Esophagus squamous epithelium (tissue), 5 donors: ENCODE measurements at places on chromosomes 7 and 10.

DNA sequence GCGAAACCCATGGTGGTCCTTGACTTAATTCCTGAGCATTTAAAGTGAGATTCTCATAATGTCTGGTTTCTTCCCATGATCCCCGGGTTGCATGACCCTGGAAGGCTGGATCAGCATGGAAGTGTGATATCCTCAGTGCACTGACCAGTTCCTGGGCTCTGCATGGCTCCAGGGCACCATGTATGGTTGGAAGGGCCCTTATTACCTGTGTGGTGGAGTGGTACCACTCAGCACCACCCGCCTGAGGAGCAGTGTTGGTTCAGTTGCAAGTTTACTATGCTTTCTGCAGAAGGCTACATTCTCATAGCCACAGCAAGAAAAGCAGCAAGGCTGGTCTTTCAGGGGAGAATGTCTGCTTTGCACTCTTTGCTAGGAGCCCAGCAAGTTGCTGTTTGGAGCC is 325.7 kb upstream of the MKI67 start:
- no peaks in the 10 kb centered on the region for H3K36me3 ChIP-seq
- no peak overlapping the region for H3K4me3 ChIP-seq
- H3K27me3 ChIP-seq = no peaks in the 10 kb centered on the region
- H3K27ac ChIP-seq = no peak overlapping the region
- DNase-seq = no peak

DNA sequence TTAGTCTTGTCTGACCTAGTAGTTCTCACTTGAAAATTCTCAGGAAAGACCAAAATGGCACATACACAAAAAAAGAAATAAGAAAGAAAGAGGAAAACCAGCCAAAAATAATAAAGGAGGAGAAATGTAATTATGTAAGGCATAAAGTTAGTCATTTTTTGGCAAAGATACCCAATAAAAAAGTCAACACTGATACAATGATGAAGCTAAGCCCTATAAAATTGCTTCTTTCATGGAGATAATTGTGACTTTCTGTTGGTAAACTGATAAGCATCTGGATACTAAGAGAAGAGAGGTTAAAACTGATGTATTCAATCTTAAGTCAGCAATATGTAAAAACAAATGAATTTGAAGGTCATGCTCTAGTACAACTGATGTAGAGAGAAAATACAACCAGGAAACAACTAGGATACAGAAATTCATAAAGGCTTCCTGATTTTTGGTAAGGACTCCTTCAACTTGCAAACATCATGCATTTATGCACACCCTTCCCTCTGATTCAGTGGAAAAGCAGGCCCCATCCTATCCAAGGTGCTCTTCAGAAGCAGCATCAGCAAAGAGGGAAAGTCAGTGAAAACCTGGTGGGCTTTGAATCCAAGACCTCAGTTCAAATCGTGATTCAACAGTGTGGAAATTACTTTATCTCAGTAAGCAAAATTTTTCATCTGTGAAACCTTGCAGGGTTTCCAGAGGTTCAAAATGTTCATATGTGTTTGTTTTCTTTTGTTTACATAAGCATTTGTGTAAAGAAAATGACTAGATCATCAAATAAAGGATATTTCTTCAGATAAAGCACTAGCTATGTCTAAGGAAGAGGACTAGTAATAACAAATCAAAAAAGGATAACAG is 32.6 kb downstream of the IMMP2L start:
- H3K4me1 ChIP-seq = peaks cover 12% of the 10 kb centered on the region
- no peak overlapping the region for H3K27ac ChIP-seq
- no peaks in the 10 kb centered on the region for H3K36me3 ChIP-seq

- H3K27ac ChIP-seq = no peak overlapping the region
- peaks cover 27% of the 10 kb centered on the region for H3K4me1 ChIP-seq
- DNase-seq = no peak
- no peaks in the 10 kb centered on the region for H3K27me3 ChIP-seq
- no peaks in the 10 kb centered on the region for H3K36me3 ChIP-seq
These were observed 9.1 kb downstream of the RPA3 start for GRCh38 chr7:7709291-7709690.

GRCh38 chr7:52260046-52260665 is 775.3 kb upstream of the POM121L12 start:
- H3K36me3 ChIP-seq = no peaks in the 10 kb centered on the region
- H3K4me1 ChIP-seq = no peaks in the 10 kb centered on the region
- no peak overlapping the region for H3K4me3 ChIP-seq
- no peak for DNase-seq
- no peaks in the 10 kb centered on the region for H3K27me3 ChIP-seq

GRCh38 chr7:136869001-136869961 is 829 bp downstream of the CHRM2 start:
- no peak for DNase-seq
- no peak overlapping the region for H3K27ac ChIP-seq
- H3K4me1 ChIP-seq = peaks cover 15% of the 10 kb centered on the region
- peak overlapping the region; percentile 17 for H3K4me3 ChIP-seq
- H3K27me3 ChIP-seq = peaks cover 8% of the 10 kb centered on the region
